ENCODE measurements at places on chromosomes 12 and 14.
A peak's percentile ranks its signal among the peaks of the same experiment; 100 is the strongest.

DNA sequence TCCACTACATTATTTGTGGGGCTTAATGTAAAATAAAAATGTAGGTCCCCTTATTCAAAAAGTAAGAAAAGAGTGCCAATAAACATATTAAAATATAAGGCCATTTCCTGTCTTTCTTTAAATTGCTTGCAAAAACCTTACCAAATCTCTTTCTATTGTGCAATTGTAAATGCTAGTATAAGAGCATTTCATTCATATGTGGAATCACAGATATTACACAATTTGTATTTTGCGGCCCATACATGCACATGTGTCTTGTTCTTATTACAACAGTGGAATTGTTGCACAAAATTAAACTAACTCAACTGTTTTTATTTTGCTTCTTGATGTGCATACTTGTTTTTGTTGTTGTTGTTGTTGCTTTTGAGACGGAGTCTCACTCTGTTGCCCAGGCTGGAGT lies 20.1 kb upstream of the CRADD start:
- no peak for DNase-seq

DNA sequence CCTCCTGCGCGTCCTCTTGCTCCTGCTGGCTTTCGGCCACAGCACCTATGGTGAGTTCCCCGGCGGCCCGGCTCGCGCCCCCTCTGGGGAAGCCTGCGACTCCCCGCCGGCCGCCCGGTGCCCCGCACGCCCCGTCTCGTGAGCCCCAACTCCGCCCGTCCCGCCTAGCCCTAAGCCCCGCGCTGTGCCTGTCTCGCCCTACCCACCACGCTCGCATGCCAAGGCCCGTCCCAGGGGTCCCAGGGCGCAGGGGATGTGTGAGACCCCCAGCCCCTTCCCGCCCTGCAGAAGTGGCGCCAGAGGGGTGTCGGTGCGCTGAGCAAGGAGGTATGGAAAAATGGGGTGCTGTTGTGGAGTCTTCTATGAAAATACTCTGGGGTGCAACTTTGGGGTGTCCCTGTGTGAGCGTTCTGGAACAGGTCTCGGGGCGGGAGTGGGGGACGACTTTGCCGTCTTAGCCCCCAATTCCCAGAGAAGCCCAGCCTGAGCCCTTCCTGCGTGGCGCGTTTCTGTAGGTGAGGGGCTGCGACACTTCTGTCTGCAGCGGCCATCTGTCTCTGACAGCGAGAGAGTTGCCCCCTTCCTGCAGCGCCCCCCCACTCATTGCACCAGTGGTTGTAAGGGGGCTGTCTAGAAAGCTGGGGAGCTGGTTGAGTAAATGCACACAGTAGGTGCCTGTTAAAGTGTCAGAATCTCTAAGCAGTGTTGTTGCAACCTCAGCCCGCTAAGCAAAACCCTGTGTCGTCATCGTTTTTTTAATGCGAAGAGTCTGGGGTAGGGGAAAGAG lies 587 bp downstream of the DLK1 start:
- DNase-seq = no peak

GRCh38 chr12:2410496-2410895 lies 357.7 kb downstream of the CACNA1C start:
- DNase-seq = no peak

GRCh38 chr12:66800046-66800445 lies 121.2 kb upstream of the GRIP1 start:
- DNase-seq = no peak

DNA sequence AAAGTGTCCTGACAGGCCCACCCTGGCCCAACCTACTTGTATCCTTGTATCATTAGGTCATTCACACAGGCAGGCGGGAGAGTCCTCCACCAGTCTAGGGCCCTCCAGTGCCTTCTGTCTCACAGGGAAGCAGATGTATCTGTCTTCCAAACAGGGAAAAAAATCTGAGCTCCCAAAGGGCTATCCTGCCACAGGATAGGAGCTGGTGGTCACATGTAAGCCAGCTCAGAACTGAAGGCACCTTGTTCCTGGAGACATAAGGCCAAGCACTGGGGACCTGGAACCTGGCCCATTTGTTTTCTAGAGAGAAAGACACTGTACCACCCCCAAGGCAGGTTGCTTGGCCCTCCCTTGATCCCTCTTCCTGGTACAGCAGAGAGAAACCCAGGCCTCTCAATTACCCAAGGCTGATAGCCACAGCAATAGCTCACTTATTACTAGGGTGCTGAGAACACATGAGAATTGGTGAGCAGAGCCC lies 19.4 kb upstream of the PLEKHH1 start:
- DNase-seq = no peak

GRCh38 chr12:15649347-15649746 lies 139.8 kb downstream of the EPS8 start:
- DNase-seq = no peak

DNA sequence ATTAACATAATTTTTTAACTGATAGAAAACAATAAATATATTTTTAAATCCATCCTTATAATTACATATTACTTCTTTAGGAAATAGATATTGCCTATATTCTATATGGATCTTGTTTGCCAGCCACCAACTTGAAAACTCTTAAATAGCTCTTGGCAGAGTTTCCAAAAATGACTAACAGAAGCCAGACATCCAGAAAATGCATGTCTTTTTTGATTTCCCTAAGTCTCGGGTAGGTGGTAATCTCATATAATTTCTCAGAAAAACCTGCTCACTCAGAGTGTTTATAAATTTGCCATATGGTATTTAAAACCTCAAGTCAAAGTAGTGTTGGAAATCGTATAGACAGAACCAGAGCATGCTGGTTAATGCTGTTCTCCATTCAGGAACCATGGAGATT lies 360.4 kb upstream of the FOXG1 start:
- no peak for DNase-seq

DNA sequence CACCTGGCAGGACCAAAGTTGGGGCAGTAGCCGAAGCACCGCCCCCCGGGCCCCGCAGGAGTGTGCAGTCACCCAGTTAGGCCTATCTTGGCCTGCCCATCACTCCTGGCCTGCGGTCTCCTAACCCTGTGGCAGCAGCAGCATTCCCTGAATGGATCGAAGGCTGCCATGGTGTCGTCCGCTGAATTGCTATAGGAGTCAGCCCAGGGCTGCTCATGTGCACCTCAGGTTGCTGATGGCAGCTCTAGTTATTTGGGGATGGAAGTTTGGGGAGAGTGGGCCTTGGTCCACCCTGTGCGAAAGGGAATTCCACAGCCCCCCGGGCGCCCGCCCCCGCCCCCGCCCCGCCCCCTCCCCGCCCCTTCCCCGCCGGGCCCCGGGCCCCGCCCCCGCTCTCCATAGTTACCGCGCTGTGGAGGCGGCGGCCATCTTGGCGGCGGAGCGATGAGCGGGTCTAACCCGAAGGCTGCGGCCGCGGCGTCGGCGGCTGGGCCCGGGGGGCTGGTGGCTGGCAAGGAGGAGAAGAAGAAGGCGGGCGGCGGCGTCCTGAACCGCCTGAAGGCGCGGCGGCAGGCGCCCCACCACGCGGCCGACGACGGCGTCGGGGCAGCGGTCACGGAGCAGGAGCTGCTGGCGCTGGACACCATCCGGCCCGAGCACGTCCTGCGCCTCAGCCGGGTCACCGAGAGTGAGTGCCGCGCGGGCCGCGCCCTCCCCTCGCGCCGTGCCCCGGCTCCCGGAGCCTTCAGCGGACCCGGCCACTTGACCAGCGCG lies at the start of gene UNC119B:
UNC119B (plus strand) TSS at position 428 of the 774 bp plus-strand sequence; CDS start at position 445, 17 bp downstream.
- no peak for DNase-seq

DNA sequence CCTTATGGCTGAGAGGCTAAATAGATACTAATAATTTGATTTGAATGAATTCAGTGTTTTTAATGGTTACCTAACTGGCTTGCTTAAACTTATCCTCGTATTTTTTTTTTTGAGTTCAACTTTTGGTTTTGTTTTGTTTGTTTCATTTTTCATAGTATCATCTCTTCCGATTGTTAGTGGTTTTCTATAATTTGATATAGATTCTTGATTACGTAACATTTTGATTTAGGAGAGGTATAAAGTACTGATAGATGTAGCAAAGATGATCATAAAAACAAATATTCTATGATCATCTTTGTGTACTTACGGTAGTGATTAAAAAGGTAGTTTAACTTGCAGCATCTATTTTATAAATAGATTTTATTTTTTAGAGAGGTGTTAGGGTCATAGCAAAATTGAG lies 93.0 kb downstream of the ALX1 start:
- DNase-seq = no peak

- DNase-seq = no peak
Observed at GRCh38 chr12:51705450-51705849, 114.4 kb downstream of the SCN8A start.

GRCh38 chr12:29286081-29286790 lies 94.7 kb downstream of the ERGIC2 start:
- DNase-seq = no peak

DNA sequence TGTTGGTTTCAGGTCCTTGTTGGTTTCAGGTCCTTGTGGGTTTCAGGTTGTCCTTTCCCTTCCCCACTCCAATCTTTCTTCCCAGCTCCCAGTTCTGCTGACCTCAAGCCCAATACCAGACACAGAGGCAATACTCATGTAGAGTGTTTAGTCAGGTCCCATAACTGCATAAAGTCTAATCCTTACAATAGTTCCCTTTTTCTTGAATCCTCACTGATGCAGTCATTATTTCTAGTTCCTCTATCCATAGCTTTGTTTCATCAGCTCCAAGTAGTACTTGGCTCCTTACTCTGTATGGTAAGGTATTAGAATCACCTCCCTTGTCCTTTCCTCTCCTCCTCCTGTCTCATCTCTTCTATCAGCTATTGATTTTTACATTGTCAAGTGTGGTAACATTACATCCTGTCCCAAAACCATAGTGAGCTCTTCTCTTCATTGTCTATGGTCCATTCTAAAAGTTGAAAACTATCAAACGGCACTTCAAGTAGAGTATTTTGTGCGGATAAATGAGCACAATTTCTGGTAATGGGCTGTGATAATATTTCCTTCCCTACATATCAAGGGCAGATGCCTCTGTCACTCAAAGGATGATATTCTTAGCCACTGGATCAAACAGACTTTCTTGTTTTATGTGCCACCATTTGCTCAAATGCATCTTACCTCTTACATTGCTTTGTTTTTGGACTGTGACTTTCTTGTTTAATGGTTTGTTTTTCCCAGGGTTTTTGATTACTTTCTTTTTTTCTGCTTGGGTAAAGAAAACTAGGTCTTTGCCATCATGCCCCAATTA lies 57.2 kb upstream of the JDP2 start:
- DNase-seq = no peak

DNA sequence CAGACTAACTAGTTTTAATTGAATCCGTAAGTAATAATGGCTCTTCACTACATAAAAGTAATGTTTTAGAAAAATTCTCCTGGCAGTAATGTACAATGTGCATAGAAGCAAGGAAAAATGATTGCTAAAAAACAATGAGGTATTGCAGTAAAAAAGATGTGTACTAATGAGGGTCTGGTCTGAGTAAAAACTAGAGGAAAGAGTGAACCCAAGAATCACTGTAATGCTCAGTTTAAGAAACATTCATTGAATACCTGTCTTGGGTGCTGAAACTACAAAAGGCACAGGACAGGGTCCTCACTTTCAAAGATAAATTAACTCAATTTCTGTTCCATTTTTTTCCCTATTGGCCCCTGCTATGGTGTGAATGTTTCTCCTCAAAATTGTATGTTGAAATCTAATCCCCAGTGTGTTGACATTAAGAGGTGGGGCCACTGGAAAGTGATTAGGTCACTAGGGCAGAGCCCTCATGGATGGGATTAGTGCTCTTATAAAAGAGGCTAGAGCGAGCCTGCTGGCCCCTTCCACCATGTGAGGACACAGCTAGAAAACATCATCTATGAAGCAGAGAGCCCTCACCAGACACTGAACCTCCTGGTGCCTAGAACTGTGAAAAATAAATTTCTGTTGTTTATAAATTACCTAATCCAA lies 51.6 kb downstream of the RPS6KA5 start:
- DNase-seq = no peak

DNA sequence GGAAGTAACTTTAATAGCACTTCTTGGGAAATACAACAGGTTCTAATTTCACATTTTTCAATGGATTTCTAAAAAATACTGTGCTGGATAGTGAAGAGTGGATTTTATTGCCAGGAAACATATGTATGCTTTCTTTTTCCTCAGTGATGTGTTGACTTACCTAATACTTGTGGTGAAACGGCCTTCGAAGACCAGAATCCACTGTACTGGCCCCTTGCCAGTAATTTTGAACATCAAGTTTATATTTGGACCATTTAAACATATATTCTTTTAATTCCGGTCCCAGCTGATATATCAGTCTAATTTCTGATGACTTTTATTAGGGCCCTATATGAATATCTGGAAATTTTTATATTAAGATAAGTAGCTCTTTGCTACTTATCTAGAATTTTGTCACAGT lies 1.8 kb downstream of the MSRB3 start:
- DNase-seq = no peak

GRCh38 chr12:108449478-108449877 lies 65.6 kb upstream of the FICD start:
- DNase-seq = no peak

- DNase-seq = no peak
Observed at GRCh38 chr12:47296828-47297227, 217.1 kb upstream of the AMIGO2 start.

GRCh38 chr12:103100257-103100831 lies 142.9 kb downstream of the ASCL1 start:
- DNase-seq = no peak

- DNase-seq = peak; percentile 77
Observed at GRCh38 chr14:102028733-102029132, 58.1 kb downstream of the HSP90AA1 start.

DNA sequence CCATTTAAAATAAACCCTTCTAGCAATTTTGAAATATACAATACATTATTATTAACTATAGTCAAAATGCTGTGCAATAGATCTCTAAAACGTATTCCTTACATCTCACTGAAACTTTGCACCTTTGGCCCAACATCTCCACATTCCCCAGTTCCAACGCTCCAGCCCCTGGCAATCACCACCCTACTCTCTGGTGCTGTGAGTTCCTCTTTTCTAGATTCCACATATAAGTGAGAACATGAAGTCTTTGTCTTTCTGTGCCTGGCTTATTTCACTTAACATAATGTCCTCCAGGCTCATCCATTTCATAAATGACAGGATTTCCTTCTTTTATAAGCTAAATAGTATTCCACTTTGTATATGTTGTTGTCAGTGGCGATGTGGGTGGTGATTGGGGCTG lies 194.7 kb upstream of the RTL1 start:
- no peak for DNase-seq

DNA sequence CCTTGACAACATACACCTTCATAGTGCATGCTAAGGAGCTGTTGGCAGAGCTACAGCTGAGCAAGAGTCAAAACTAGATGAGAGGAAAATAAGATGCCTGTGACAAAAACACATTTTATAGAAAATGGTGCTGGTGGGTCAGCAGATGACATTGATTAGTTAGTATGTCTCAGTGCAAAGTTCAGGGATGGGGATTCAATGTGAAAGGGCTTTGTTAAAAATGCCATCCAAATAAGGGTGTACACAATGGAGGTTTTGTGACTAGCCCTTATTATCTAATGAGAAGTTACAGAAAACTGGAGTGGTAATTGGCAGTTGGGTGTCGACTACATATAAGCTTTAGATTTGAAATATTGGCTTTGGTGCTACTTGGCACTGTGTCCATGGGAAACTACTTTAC lies 169.0 kb downstream of the MON2 start:
- DNase-seq = no peak

GRCh38 chr14:66000766-66001165 lies 485.4 kb upstream of the CCDC196 start:
- DNase-seq = no peak

Data from BJ (cell line).